ENCODE measurements at places on chromosomes 2 and 18. TPM values are rescaled to one million over a fixed set of nuclear protein-coding genes. Genes with fewer than 3 reads are reported as not detected.

The GKN1 gene
- total RNA-seq = not detected

DNA sequence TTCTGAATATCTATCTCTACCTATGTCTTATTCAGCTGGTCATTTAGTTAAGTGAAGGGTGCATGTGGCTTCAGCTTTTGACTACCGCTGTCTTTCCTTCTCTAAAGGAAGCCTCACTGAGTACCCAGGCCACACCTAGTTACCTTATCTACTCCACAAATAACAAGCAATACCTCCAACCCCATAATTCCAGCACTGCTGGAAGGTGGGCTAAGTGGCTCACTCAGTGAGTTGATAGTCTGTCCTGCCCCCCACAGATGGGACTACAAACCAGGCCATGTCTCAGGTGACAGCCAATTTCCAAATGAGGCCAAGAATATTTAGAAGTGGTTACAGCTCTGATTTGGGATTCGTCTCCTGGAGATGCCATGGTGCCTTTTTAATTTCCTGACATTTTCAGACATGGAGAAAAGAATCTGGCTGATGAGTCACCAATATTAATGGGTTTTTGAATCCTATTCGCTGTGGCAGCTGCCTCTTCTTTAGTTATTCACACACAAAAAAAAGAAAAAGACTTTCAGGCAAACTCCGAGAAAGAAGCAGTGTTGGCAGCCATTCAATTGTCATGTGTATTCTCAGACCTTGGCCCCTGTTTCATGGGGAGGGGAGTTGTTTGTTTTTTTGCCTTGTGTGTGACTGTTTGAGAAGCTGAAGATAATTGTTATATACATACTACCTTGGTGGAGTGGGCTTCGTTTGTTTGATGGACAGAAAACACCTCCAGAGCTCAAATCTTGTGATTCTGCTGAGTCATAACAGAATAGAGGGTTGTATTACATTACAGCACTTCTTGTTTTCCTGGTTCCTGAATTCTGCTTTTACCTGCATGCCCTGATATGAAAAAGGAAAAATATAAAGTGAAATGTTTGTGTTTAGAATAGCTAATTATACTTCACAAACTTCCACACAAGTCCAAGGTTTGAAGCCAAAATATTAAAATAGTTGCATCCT, 64.2 kb downstream of the SCG2 start:
- DNase-seq = no peak

- no peak for DNase-seq
Measured at GRCh38 chr2:25814681-25815080, 63.6 kb downstream of the ASXL2 start.

DNA sequence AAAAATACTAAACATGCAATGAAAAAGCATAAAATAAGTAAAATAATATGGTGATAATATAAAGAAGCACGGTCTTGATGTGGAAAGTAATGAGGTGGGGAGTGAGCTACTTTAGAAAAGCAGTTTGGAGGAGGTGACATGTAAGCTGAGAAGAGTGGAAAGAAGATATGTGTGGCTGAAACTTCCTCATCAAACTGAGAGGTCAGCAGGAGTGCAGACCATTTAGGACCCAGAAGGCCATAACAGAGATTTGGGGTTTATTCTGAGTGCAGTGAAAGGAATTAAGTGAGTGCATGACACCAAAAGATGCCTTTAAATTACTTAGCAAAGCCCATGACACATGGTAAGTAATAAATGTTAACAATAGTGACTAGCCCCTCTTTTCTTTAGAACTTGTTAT, 24.4 kb upstream of the TMEM182 start:
- no peak for DNase-seq

The MATN3 gene
- not detected for total RNA-seq

- no peak for DNase-seq
Measured at GRCh38 chr18:56511996-56512395, 126.4 kb downstream of the TXNL1 start.

GRCh38 chr2:200350850-200351285, 44.4 kb downstream of the SPATS2L start:
- DNase-seq = no peak

GRCh38 chr2:240556553-240557100, 1.2 kb downstream of the ANKMY1 start:
- no peak for DNase-seq

The IL18R1 gene
- 2.5 TPM for total RNA-seq

DNA sequence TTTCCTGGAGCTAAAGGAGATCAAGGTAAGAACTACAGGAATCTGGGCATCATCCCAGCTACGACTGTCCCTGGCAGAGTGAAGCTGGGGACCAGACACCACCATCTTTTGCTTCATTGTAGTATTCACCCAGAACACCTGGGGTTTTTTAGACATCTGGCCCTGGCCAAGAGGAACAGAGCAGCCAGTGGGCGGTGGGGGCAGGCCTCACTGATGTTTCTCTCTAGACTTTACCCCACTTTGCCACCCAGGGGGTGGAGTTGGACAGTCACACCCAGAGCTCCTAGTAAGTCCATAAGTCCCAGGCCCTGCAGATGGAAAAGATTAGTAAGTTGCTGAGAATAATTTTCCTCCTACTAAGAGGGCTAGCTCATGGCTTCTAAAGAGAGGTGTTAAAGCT, 39.6 kb downstream of the MARCO start:
- no peak for DNase-seq

The MDH1B gene
- 0.17 TPM for total RNA-seq

The VSNL1 gene
- not detected for total RNA-seq

The MAPK4 gene
- not detected for total RNA-seq

The FBXO15 gene
- total RNA-seq = 4.8 TPM

- DNase-seq = no peak
Measured at GRCh38 chr2:201938781-201939180, 94.9 kb upstream of the FZD7 start.

The STARD6 gene
- not detected for total RNA-seq

The CCL20 gene
- total RNA-seq = not detected

GRCh38 chr2:129237966-129238725, 741.3 kb upstream of the RAB6C start:
- no peak for DNase-seq

The PJVK gene
- 5.6 TPM for total RNA-seq

- no peak for DNase-seq
Measured at GRCh38 chr2:170690640-170691039, 24.5 kb upstream of the SP5 start.

GRCh38 chr2:96098900-96099590, 17.3 kb downstream of the ADRA2B start:
- DNase-seq = no peak

The PSMA8 gene
- 0.56 TPM for total RNA-seq

- no peak for DNase-seq
Measured at GRCh38 chr2:176173567-176174381, 14.7 kb upstream of the HOXD1 start.

DNA sequence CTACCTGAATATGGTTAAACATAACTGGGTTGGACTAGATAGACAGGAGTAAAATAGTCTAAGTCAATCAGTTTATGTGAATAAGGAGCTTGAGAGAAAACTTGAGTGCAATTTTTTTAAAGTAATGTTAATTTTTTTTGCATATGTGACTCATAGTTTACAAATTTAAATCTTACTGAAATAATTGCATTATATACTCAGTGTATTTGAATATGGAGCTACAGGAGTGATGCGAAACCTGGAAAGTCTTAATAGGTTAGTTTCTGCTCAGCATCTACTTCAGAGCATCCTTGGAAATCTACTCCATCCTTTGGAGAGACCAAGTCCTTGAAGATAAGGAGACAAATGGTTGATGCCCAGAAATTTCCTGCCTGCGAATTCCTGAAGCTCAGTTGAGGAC, 318.8 kb upstream of the NXPH2 start:
- no peak for DNase-seq

GRCh38 chr2:226023383-226023782, 623.9 kb downstream of the NYAP2 start:
- DNase-seq = no peak

- no peak for DNase-seq
Measured at GRCh38 chr18:63255435-63255834, 64.1 kb downstream of the BCL2 start.

The SOX11 gene
- not detected for total RNA-seq

- no peak for DNase-seq
Measured at GRCh38 chr2:14535156-14535555, 97.4 kb upstream of the LRATD1 start.

The REG3A gene
- total RNA-seq = not detected

The CNTNAP5 gene
- total RNA-seq = not detected

The NETO1 gene
- not detected for total RNA-seq

DNA sequence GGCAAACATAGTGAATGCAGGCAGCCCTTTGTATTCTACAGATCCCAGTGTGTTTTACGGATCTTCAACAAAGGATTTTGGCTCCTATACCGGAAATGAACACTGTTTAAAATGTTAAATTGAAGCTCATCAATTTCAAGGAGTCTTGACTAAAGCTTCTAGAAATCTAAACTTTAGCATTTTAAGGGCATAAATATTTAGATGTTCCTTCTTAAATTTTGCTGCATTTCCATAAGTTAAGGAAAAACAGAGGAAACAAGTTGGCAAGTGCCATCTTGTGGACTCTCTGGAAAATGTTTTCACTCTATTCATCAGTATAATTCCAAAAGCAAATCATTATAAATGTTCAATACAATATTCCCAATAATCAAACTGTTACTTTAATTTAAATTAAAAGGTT, 19.6 kb downstream of the CHN1 start:
- no peak for DNase-seq

- DNase-seq = no peak
Measured at GRCh38 chr2:37287966-37288365, 36.7 kb downstream of the PRKD3 start.

The DSC1 gene
- not detected for total RNA-seq

Measured in naive thymus-derived CD4-positive, alpha-beta T cell (primary cell).